Fibroblast of pulmonary artery (primary cell): ENCODE measurements at places on chromosomes 6 and 20.

- no peak for DNase-seq
Measured at GRCh38 chr6:150681578-150682395, 82.1 kb downstream of the PLEKHG1 start.

- DNase-seq: no peak
Measured at GRCh38 chr6:1496836-1497760, 107.7 kb downstream of the FOXF2 start.

DNA sequence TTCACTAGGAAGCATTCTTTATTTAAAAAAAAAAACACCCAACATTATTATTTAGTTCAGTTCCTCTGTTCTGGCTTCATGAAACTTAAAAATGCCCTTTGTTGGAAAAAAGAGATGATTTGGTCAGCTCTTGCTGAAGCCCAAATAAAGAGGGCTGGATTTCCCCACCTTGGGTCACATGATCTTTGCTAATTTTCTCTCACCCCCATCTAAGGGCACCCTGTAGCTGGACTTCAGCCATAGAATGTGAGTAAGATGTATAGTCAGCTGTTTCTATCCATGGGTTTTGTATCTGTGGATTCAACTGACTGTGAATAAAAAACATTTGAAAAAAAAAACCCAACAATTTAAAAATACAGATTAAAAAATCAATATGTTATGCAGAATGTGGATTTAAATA lies 213.9 kb upstream of the SULF2 start:
- peak; percentile 45 for DNase-seq

DNA sequence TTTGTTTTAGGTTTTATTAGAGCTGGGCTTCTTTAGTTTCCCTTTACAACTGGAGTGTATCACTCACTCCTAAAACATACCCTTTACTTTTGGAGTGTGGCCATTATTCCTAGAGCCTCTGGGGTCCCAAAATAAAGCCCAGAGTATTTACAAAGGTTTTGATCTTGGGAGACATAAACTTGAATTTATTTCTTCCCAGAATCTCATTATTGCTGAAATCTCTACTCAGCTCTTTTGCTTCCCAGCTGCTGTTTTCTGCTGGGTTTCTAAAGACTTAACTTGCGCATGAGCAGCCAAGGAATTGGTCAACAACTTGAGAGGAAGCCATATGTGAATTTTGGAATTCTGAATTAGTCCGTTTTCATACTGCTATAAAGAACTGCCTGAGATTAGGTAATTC lies 94.5 kb upstream of the NRSN1 start:
- no peak for DNase-seq

DNA sequence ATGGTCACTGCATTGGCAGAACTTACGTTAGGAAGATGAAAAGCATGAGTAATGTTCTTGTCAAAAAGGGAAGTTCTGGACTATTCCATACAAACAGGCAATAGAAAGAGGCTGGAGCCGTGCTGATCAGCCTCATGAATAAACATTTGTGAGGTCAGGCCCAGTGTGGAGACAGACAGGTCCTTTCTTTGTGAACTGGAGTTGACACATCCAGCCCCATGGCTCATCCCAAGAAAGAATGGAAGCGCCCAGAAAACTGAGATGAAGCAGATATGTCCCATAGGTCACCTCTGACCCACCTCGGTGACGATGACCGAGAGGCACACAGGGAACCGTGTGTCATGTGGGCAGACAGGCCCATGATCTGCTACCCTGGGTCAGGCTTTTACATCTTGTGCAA lies 276.0 kb upstream of the SGK1 start:
- no peak for DNase-seq

DNA sequence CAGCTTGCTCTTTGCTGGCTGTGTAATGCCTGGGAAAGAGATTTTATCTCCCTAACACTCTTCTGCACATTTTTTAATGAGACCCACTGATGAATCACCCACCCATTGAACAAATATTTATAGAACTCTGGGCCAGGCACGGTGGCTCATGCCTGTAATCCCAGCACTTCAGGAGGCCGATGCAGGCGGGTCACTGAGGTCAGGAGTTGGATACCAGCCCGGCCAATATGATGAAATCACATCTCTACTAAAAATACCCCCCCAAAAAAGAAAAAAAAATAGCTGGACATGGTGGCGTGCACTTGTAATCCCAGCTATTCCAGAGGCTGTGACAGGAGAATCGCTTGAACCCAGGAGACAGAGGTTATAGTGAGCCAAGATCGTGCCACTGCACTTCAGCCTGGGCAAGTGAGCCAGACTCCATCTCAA lies 82.1 kb upstream of the SIRPA start:
- peak; percentile 79 for DNase-seq

DNA sequence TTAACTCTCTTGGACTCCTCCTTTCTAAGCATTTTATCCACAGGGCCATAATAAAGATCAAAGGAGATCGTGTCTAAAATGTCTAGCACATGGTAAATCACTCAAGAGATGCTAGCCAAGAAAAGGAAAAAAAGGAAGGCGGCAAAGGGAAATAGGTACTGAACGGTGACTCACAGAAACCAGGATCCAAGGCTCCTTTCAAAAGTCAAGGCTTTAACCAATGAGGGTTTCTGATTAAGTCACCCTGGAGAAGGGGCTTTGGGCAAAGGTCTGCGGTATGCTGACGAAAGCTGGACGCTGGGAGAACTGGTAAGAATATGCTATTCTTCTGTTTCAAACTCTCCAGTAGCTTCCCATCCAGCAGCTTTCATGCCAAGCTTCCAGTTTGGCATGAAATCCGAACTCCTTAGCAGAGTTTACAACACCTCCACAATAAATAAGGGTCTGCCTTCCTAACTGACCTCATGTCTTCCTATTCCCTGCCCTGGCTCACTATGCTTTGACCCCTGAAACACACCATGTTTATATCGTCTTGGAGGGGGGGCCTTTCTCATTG lies 1.0 kb downstream of the TOMM34 start:
- DNase-seq: peak; percentile 29

DNA sequence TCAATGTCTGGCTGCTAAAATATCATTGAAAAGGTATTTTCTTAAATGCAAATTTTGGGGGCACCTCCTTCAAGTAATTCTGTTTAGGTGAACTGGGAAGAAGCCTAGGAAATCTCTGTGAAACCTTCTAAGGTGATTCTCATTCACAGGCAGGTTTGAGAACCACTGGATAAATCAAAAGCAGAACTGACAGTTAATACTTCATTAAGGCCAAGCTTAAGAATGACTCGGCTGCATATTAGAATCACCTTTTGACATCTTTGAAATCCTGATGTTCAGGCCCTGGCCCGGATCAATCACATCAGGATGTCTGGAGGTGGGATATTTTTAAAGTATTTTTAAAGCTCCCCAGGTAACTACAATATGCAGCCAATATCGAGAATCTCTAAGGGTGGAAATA lies 50.6 kb downstream of the FKBP1C start:
- no peak for DNase-seq

DNA sequence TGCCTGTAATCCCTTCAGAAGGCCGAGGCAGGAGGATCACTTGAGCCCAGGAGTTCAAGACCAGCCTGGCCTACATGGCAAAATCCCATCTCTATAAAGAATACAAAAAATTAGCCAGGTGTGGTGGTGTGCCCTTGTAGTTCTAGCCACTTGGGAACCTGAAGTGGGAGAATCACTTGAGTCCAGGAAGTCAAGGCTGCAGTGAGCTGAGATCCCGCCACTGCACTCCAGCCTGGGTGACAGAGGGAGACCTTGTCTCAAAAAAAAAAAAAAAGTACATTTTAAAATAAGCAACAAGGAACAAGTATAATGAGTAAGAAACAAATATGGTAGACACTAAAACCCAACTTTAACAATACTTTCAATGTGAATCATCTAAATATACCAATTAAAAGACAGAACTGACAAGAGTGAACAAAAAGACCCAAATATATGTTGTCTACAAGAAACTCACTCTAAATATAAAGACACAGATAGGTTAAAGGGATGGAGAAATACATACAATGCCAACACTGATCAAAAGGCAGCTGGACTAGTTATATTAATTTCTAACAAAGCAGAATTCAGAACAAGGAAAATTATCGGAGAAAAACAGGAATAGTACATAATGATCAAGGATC lies 37.7 kb downstream of the RANBP9 start:
- no peak for DNase-seq

- no peak for DNase-seq
Measured at GRCh38 chr6:100447081-100447899, 17.4 kb downstream of the SIM1 start.

DNA sequence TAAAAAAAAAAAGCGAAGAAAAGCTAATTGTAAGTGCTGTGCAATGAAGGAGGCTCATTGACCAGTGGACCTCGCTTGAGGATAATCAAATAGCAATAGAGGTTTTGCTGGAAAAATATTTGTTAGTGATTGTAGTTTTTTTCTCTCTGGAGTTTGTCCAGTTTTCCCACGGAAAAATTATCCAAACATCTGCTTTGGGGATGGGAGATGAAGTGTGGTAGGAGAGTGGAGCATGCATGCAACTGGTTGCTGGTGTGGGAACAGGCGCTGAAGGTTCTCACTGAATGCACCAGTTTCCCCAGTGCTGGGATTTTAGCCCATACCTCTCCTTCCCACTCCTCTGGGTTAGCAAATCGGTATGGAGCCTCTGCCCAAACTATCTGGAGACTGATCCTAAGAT lies 281.7 kb upstream of the TAB2 start:
- DNase-seq: no peak

DNA sequence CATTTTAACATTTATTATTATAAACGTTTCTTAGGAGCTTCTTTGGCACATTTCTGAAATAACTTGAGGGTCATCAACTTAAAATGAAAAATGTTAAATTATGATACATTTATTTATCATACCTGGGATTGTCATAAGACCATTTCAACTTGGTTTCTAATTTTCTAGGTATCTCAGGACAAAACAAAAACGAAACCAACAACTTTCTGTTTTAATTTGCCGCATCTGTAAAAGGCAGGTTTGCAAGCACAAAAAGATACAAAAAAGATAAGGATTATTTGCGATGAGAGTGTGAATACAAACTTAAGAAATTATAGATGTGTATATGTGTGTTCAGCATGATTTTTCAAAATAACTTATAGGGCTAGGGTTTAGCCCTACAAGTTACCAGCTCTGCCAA lies 395.0 kb upstream of the RUNX2 start:
- DNase-seq: no peak

DNA sequence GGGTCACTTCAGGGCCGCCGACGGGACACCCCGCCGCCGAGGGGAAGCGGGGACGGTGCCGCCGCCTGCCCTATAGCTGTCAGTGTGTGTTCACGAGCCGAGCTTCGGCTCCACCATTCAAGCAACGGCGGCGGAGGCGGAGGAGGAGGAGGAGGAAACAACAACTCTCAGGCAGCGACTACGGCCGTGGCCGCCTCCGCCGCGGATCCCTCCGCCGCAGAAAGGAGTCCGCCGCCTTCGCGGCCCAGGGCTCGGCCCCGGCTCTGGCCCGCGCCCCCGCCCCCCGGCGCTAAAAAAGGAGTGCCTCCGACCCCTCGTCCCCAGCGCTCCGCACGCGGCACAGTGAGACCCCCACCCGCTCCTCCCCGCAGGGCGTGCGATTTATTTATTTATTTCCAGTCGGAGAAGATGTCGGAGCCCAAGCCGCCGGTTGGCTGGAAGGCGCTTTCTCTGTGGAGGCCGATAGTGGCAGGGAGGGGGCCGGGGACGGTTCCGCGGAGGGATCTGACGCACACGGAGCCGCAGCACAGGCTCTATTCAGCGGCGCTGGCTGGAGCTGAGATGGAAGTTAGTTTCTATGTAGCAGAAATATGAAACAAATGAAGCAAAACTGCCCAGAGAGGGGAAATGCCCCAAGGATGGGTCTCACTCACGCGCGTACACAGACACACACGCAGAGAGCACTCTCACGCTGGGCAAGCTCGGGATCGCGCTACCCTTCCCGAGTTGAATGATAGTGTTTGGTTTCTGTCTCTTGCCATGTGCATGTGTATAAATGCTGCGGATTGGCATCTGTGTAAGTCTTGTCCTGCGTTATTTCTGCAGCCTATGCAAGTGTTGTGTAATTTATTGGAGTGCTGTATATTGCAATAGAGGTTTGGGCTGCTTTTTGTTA lies at the start of gene PHIP:
Gene PHIP, minus strand, starts transcription at position 180 of the 895 bp plus-strand sequence. CDS start 186 bp downstream, outside the sequence.
- peak; percentile 98 for DNase-seq

- DNase-seq: no peak
Measured at GRCh38 chr20:117518-117917, 24.9 kb upstream of the DEFB126 start.

GRCh38 chr6:16822975-16823717 lies 61.9 kb upstream of the ATXN1 start:
- no peak for DNase-seq

GRCh38 chr6:3347826-3348225 lies 89.1 kb downstream of the PSMG4 start:
- no peak for DNase-seq

DNA sequence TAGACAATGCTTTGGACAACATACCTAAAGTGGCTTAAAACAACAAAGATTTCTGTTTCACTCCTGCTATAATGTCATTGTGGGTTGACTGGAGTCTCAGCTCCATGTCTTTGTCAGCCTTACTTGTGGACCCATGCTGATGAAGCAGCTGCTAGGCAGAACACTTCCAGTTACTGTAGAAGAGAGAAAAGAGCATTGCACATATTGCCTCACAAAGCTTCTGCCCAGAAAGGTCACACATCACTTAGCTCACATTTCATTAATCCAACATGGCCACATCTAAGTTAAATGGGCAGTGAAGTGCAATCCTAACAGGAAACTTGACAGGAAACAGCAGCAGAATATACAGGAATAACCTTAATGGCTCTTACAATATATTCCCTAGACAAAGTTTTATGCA lies 480.5 kb upstream of the HTR1E start:
- no peak for DNase-seq

DNA sequence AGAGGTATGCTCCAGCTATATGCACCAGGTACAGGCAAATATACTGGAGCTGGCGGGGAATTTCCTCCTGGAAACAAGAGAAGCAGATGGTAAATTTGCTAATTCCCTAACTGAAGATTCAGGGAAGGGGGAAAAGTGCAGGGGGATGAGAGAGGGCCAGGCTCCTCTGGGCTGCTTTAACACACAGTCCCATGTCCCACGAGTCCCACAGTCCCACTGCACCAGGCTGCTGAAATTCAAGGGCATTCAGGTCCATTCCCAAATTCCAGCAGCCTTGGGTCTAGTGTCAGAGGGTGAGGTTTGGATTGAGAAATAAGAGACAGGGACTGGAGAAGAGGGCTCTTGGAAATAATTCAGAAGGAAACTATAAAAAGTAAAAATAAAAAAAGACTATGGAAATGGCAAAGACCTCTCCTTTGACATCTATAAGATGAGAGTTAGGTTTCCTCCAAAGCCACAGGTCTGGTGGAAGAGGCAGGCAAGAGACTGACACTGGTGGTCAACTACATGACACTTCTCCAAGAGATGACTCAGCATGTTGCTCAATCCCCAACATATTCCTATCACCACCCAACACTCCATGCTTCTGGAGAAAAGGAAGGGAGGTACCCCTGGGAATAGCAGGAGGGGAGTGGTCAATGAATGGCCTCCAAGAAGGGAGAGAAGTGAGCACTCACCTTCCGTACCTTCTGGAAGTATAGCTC lies 69.2 kb downstream of the TRAM2 start:
- peak; percentile 87 for DNase-seq

- DNase-seq: peak; percentile 14
Measured at GRCh38 chr6:168574699-168575195, 133.8 kb downstream of the SMOC2 start.

GRCh38 chr20:60345106-60345505 lies 386.9 kb downstream of the CDH26 start:
- no peak for DNase-seq

- peak; percentile 17 for DNase-seq
Measured at GRCh38 chr6:166477647-166478365, 95.1 kb upstream of the MPC1 start.

GRCh38 chr20:41913146-41913545 lies 295.0 kb upstream of the CHD6 start:
- no peak for DNase-seq

- DNase-seq: peak; percentile 69
Measured at GRCh38 chr6:28489366-28490204, 26.0 kb downstream of the GPX6 start.
